ENCODE measurements at places on chromosomes 7 and 10.

DNA sequence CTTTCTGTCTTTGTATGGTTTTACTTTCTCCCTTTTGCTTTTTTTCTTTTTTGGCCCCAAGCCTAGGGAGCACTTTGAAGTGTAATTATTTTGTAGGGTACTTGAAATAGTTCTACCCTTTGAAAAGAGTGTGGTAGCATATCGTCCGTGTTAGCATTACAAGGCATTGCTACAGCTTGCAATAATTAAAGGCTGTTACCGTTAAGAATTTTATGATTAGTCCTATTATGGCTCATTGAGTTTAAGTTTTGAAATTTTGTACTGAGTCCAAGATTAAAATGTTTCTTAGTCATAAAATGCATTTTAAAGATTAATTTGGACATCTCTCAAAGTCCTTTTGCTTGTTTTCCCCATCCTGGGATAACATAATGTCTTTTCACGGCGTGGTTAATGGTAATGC lies 490.0 kb upstream of the LRRN3 start:
- DNase-seq = no peak

DNA sequence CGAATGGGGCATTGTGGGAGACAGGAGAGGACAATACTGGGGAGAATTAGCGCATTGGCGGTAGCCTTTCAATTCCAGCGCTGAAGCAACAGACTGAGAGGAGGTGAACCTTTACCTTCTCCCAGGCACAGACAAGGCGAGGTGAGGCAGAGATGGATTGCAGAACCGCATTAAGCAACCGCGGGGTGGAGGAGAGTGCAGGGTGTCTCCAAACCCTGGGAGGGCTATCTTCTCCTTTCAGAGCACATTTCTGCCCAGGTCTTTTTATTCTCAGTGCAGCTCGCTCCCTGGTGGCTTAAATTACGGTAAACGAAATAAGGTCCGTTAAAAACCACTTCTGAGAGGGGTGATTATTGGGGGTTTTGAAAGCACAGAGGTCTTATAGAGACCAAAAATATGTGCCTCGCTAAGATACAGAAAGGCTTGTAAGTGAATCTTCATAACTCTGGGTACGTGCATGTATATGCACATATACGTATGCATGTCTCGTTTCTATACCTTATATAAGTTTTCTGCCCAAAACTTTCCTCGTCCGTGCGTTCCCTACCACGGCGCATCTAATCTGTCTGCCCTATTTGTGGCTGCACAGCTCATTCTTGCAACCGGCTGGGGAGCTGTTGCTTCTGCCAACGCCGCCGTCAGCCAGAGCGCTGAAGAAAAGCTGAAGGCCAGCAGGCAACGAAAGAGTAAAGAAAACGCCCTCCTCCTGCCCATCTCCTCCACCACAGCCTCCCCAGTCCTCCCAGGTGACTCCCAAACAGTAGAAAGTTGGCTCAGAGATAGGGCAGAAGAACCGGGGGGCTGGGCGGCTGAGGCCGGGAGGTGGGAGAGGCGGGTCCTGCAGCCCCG lies 895 bp upstream of the ZNF804B start:
- peak; percentile 6 for DNase-seq

DNA sequence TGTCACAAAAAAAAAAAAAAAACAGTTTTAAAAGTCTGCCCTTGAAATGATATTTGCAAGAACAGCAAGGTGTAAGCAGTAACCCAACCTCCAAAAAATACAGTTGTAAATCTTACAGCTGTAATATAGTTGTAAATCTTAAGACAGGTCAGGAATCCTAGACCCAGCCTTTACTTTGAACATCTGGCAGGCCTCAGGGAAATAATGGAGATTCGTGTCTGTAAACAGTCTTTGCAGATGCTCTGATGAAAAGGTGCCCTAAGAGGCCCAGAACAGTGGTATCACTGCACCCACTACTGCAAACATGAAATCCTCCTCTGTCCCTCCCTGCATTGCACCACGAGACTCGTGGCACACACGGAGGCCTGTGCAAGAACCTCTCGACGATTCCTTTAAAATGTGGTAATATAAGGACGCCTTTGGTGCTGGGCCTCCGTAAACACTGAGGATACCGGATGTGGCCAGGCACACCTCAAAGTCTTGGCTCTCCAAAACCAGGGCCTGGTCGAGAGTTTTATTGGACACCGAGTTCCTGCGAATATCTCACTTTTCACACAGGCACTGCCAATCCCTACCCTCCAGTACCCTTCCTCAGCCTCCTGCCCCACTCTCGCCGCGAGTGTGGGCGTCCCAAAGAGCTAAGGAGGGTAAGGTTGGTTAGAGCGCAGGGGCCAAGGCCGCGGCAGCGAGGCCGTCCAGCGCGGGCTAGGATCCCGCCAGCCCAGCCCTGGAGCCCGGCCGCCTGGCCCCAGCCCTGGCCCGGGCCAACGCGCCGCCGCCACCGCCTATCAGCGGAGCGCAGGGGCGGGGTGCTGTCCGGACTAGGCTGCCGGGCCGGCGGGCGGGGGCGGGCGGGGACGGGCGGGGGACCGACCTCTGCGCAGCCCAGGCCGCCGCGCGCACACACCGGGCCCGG lies at the start of gene REEP3:
Gene REEP3 (plus strand): TSS at position 902 of the 916 bp plus-strand sequence. CDS start 145 bp downstream, outside the sequence.
- peak; percentile 72 for DNase-seq

DNA sequence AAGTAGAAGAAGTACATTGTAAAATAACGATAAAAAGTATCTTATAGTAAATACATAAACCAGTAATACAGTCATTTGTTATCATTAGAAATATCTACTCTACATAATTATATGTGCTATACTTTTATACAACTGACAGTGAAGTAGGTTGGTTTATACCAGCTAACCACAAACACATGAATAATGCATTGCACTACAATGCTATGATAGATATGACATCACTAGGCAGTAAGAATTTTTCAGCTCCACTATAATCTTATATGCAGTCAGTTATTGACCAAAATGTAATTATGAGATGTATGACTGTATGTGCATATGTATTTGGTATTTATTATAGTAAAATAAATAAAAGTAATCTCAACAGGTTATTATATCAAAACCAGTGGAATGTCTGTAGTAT lies 23.4 kb upstream of the SGCE start:
- peak; percentile 10 for DNase-seq

- DNase-seq = peak; percentile 15
Observed at GRCh38 chr7:140506788-140507464, 27.6 kb upstream of the MKRN1 start.

DNA sequence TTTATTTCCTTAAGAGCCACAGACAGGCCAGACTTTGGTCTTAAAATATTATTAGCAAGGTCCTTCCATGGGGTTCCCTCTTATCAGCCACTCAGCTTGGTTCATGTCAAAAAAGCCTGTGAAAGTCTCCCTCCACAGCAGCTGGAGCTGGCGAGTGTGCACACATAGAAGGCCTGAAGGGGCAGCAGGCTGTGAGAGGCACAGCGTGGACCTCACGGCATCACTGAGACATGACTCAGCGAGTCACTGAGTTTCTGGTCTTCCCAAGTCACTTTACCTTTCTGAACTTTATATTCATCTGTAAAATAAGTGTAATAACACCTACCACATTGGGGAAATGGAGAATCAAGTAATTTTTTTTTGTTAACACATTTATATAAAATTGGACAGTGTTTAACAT lies 8.7 kb downstream of the TAF3 start:
- DNase-seq = peak; percentile 37

- no peak for DNase-seq
Observed at GRCh38 chr10:107930037-107930436, 765.5 kb upstream of the SORCS1 start.

DNA sequence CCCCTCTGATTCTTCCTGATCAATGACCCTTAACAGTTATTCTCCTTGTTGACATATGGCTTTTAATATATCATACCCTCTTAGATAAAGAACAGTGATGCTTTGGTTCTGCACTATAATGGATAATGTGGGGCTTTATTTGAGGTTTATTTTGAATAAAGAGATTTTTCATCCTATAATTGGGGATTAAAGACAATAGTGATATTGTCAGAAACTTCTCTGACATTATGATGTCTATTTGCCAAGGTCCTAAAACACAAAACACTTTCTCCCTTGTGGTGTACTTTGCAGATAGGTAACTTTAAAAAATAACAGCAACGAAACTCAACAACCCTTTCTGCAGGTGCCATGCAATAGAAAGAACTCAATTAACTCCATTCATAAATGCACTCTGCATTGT lies 243.6 kb upstream of the RHOBTB1 start:
- DNase-seq = no peak

DNA sequence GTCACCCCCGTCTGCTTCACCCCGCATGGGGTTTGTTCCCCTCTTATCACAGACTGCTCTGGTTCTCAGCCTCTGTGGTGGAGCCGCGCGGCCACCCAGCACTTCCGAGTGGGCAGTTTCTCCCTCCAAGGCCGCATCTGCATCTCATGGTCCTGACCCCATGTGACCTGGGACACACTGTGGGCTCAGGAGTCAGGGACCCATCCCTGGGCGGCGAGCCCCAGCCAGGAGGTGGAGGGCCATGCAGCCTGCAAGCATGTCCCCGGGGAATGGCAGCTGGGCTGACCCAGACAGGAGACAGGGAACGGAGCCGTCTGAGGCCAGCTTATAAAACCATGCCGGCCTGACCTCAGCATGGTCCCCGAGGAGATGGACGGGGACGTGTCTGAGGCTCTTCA lies 25.2 kb upstream of the TTYH3 start:
- DNase-seq = no peak

DNA sequence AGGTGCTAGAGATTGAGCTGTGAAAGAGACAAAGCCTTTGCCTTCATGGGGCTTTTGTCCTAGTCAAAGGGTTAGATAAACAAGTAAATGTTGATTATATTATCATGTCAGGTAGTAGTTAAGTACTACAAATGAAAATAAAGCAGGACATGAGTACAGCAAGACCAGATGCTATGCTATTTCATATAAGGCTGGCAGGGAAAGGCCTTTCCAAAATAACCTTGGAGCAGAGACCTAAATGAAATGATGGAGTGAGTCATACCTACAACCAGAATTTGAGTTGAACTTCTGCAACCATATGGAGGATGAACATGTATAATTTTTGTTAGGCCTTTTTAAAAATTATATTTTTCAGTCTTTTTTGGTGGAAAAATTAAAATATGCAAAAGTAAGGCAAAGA lies 23.6 kb upstream of the SEMA4G start:
- no peak for DNase-seq

GRCh38 chr7:38327637-38328036 lies 54.2 kb upstream of the TARP start:
- no peak for DNase-seq

GRCh38 chr7:39413636-39414223 lies 152.5 kb upstream of the YAE1 start:
- DNase-seq = no peak

DNA sequence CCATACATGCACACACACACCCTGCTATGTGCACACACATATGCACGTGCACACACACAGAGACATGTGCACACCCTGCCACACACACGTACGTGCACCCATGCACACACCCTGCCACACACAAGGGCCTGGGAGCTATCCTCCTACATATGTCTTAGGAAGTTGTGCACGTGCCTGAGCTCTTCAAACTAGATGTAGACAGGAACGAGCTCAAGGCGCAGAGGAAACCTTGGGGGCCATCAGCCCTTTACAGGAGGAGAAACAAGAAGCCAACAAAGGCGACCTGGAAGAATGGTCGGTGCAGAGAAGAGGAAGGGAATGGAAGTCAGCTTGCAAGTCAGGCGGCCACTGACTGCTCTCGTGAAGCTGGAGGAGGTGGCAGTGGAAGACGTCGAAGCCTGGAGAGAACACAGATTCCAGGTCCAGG lies 58.7 kb downstream of the AOC1 start:
- DNase-seq = no peak
